Fibroblast of skin of scalp (primary cell): ENCODE measurements at places on chromosomes 12 and 14.

GRCh38 chr14:20680843-20681347 lies 3.5 kb upstream of the RNASE4 start:
- no peak for DNase-seq

DNA sequence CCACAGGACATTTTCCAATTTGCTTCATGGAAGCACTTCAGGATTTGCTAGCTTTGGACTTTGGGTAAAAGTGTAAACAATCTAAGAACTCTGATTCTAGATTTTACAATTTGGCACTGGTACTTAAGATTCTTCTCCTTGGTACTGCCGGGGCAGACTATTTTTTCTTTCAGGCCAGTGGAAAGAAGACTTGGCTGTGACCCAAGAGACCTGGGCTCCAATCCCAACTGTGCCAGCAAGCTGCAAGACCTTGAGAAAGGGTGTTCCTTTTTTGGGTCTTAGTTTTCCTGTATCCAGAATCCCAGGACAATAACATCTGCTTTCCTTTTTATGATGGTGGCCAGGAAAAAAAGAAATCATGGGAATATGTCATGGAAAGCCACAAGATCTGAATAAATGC lies 148.1 kb upstream of the CRY1 start:
- no peak for DNase-seq

- DNase-seq: no peak
Observed at GRCh38 chr12:95554532-95555071, 3.3 kb upstream of the USP44 start.

DNA sequence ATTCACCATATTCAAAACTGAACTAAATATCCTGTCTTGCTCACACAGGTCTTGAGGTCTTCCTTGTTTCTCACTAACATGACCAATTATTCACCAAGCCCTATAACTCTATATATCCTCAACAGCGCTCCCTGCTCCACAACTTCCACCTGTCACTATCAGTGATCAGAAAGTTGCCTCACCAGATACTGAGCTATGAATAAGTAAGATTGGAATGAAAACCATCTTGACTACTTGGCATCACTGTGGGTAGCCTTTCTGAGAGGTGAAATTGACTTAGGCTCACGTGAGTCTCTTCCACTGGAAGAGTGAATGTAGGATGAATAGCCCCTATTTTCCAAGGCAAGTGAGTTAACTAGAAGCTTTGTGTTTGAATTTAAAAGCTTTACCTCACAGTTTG lies 167.1 kb downstream of the PIK3C2G start:
- no peak for DNase-seq

DNA sequence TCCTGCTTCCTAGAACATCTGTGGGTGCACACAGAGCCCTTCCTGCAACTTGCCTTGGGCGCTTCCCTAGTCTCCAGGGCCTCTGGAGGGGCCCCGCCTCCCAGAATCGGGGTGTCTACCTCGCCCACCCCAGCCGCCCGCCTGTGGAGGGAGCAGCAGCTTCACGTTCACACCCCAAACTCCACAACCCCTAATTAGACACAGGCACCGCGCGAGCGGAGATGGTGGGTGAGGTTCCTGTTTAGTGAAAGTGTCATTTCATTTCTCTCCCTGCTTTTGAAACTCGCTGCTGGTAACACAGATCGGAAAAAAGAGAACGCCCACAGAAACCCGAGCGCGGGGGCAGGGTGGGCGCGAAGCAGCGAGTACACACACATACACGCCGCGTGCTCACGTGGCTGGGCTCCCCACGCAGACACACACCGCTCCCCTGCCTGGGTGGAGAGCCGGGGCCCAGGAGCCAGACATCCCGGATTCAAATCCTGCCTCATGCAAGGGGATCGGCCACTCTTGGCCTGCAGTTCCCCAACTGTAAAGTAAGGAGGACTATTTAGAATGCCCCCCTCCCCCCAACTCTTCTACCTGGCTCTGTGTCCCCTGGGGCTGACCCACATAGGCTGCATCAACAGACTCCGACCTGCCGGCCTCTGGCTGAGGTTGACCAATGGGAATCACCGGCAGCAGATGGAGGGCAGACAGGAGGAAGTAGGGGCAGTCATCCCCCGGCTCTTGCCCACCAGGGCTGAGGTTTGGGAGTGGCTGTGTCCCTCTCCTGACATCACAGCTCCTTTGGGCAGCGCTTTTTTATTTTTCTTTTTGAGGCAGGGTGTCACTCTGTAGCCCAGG lies 79.2 kb upstream of the NCOR2 start:
- DNase-seq: no peak

DNA sequence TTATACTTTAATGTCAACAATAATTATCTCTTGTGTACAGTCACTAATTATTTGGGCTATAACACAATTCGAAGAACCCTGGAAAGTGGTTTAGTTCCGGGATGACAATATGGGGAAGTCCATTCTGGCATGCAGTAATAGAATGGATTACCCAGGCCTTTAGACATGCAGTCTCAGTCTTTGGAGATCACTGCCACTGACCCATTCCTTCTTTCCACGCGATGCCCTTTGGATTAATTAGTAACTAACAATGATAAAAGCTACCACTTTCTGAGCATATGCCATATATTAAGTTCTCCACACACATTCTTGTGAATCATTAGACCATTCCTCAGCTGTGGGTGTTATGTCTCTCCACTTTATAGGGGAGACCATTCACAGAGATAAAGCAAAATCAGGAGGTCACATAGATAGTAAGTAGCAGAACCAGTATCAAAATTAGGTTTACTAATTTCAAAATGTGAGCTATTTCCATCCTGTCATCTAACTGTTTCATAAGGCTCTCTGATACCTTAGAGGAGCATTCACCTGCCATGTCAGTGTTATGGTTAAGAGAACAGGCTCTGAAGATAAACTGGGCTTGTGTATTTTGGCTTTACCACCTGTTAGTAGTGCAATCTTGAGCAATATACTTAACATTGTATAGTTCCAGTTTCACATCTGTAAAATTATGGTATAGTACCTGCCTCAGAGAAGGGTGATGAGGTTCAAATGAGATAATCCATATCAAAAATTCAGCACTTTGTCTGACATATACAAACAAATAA lies 27.2 kb upstream of the KCNJ8 start:
- no peak for DNase-seq

DNA sequence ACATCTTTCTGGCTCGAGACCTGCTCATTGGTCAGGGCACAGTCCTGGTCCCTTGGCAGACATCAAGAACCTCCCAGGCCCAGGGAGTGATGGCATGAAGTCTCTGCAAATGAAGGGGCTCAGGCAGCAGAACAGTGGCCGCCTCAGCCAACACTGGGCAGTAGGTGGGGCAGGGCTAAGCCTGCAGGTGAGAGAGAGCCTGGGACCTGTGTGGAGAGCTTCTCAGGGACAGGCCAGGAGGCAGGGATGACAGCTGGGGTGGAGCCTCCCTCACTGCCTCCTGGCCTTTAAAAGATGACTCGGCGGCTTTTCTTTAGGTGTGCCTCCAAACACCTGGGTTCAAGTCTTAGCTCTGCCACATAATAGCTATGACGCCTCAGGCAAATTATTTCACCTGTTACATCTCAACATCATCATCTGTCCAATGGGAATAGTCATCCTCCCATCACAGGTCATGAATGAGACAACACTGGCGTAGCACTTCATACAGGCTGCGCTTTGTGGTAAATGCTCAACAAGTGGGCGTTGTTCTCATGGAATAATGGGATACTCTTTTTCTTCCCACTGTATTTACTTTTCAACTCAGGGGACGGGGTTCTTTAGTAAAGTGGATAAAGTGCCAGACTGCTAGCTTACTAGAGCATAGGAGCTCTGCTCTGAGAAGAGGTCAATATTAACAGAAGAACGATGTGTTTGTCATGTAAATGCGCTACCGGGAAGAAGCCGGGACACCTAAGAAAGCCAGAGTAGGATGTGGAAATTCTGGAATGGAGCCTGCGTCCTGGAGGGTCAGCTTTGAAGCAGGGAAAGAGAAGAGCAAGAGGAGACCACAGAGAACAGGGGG lies 277.4 kb downstream of the FOXN3 start:
- DNase-seq: no peak
